ENCODE measurements at places on chromosomes 2 and 18. TPM values are rescaled to one million over a fixed set of nuclear protein-coding genes. Genes with fewer than 3 reads are reported as not detected.

The POTEJ gene
- total RNA-seq, result not detected

The GNAL gene
- total RNA-seq, result 4.5 TPM

The RUFY4 gene
- not detected for total RNA-seq

The TLX2 gene
- total RNA-seq, result not detected

The DDX1 gene
- total RNA-seq, result 47.4 TPM

The SOCS6 gene
- 17.9 TPM for total RNA-seq
